Amniotic stem cell (primary cell): ENCODE measurements at places on chromosomes 16 and 17.

DNA sequence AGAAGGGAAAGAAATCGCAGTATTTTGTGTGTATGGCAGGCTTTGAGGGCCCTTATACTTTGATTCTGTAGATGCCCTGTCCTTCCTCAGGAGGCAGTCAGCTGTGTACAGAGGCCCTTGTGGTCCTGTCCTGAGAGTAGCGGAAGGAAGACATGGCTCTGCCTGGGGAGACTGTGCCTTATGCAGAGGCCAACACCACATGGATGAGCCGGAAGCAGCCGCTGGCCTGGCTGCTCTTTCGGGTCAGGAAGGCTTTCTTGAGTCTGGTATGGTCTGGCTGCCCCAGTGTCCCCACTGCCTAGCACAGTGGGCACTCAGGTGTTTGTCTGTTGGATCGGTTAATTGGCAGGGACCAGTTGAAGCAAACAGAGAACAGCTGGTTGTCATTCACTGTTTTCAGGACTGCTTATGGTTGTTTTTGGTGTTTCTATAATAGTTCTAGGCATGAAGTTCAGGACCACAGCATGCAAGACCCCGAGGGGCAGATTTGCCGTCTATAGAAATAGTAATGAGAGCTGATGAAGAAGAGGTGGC, 12.4 kb downstream of the USP10 start:
- DNase-seq: no peak

- DNase-seq: no peak
Measured at GRCh38 chr17:68732301-68732749, 131.2 kb upstream of the FAM20A start.

GRCh38 chr17:1979182-1979985, 45.8 kb downstream of the RTN4RL1 start:
- DNase-seq: no peak

DNA sequence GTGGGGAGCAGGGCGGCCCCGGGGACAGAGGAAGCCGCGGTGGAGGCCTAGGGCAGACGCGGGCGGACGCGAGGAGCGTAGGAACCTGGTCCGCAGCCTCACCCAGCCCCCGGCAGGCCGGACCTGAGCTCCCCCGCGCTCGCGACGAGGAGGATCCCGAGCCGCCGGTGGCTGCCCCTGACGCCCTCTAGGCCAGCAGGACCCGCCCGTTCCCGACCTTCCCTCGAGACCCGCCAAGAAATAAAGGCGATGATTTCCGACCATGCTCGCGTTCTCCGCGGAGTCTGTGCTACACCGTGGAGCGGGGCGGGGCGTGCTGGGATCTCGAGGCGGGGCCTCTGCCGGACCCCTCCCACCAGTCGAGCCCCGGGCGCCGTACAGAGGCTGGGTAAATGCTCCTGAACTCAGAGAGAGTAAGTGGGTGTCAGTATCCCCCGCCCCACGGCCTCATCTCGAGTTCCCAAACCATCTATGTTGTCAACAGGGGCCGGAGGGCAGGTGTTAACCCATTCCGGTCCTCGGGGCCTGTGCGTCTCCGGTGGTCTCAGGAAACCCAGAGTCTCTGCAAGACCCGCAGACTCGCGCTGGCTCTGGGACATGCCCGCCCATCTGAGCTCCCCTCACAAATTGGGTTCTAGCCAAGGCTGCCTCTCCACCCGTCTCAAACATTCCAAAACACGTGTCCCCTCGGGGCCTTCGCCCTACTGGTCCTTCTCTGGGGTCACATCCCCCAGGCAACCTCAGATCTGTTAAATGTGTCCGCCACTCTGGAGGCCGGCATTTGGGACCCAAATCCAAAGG, 13.7 kb downstream of the SYCE1L start:
- no peak for DNase-seq
